Sigmoid colon (tissue), 7 donors: ENCODE measurements at places on chromosomes 3 and 15. TPM values are rescaled to one million over a fixed set of nuclear protein-coding genes. Genes with fewer than 3 reads are reported as not detected.

DNA sequence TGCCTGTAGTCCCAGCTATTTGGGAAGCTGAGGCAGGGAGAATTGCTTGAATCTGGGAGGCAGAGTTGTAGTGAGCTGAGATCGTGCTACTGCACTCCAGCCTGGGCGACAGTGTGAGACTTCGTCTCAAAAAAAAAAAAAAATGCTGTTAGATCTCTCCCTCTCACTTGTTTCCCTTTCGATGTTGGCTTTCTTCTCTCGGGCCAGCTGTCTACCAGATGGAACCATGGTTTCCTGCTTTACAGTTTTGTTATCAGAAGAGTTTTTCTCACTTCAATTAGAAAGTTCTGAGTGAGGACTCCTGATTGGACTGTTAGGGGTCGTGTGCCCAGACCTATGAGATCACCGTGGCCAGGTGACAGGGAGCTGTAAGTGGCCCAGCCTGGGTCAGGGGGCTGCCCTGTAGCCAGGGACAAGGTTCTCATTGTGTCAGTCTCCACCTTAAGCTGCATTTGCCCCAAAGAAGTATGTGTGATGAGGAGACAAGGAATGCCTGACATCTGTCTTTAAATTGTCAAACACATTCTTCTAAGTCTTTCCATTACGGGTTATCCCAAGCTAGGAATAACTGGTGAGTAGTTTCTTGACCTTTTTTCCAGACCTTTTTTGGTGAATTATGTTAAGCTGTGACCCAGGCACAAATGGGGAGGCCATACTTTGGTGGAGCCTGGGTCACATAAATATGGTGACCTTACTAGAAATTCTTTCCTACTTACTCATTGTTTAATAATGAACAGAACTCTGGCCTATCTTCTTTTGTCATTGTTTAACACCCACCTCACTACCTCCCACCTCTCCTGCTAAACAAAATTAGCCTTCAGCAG is 25.2 kb downstream of the SNAPC5 start:
- DNase-seq: no peak

- DNase-seq: no peak
Observed at GRCh38 chr3:104519068-104519467, 847.6 kb upstream of the ALCAM start.

DNA sequence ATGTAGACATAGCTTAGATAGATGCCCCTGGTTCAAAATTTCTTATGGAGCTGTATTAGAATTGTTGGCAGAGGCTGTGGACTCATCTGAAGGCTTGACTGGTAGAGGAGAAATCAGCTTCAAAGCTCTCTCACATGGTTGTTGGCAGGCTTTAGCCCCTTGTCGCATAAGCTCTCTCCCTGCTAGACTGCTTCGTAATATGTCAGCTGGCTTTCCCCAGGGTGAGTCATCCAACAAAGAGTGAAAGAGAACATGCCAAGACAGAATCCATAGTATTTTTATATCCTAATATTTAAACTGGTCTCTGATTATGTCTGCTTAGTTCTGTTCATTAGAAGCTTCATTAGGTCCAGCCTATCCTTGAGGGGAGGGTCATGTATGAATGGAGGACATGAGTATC is 427.4 kb upstream of the NAALADL2 start:
- no peak for DNase-seq

- DNase-seq: no peak
Observed at GRCh38 chr3:149496891-149497290, 22.4 kb downstream of the TM4SF4 start.

GRCh38 chr3:128155616-128156360 is 2.5 kb downstream of the EEFSEC start:
- no peak for DNase-seq

The BFSP2 gene
- not detected for total RNA-seq
